ENCODE measurements at places on chromosomes 2 and 18.

GRCh38 chr18:58321986-58322385 lies 278.0 kb downstream of the NEDD4L start:
- DNase-seq: peak; percentile 1

- DNase-seq: no peak
Observed at GRCh38 chr18:62558015-62558663, 35.3 kb downstream of the ZCCHC2 start.

DNA sequence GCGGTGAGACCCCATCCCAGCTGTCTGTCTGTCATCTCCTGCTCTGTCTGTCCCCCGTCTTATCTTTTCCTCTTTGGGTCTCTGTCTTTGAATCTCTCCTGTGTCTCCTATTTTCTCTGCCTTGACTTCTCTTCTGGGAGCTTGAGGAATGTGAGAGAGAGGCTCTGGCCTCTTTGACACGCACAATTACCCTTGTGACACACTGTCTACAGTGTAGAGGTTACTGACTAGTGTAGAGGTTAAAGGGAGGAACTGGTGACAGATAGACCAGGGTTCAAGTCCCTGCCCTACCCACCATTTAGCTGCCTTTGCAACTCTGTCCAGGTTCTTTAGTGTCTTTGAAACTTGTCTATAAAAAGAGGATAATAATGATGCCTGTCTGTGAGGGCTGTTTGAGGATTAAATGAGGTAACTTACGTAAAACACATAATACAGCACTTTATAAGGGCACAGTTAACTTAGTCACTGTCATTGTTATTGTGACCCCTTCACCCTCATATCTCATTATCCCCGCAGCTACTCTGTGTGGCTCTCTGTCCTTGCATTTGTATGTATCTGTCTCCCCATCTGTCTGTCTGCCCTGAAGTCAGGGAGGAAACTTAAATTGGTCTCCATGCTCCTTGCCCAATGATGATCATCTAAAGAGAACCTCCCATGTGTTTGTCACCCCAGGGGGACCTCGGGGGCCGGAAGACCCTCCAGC lies 19.9 kb downstream of the SEMA4F start:
- no peak for DNase-seq

GRCh38 chr2:31270822-31271231 lies 36.9 kb downstream of the EHD3 start:
- no peak for DNase-seq

GRCh38 chr2:71482055-71482454 lies 28.7 kb downstream of the DYSF start:
- DNase-seq: no peak

GRCh38 chr2:9102861-9103662 lies 99.6 kb upstream of the MBOAT2 start:
- DNase-seq: no peak

DNA sequence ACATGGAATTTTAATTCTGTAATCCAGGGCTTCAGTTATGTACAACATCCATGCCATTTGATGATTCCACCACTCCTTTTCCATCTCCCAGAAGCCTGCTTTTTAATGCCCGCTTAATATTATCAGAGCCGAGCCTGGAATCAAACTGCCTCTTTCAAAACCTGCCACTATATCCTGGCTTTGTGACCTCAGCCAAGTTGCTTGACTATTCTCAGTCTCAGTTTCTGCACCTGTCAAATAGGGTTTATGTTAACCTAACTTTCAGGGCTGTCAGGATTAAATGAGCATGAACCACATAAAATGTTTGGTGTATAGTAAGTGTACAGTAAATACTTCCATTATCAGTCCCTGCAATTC lies 108.7 kb downstream of the XRCC5 start:
- no peak for DNase-seq

All from T follicular helper cell (primary cell).